Stimulated activated CD8-positive, alpha-beta memory T cell treated with anti-CD3 and anti-CD28 coated beads, Interleukin-15, amount 100 ng/mL, for 48 hours (primary cell): ENCODE measurements at places on chromosomes 3 and 15.

- DNase-seq = no peak
Observed at GRCh38 chr3:100454677-100455076, 37.7 kb upstream of the TMEM45A start.

DNA sequence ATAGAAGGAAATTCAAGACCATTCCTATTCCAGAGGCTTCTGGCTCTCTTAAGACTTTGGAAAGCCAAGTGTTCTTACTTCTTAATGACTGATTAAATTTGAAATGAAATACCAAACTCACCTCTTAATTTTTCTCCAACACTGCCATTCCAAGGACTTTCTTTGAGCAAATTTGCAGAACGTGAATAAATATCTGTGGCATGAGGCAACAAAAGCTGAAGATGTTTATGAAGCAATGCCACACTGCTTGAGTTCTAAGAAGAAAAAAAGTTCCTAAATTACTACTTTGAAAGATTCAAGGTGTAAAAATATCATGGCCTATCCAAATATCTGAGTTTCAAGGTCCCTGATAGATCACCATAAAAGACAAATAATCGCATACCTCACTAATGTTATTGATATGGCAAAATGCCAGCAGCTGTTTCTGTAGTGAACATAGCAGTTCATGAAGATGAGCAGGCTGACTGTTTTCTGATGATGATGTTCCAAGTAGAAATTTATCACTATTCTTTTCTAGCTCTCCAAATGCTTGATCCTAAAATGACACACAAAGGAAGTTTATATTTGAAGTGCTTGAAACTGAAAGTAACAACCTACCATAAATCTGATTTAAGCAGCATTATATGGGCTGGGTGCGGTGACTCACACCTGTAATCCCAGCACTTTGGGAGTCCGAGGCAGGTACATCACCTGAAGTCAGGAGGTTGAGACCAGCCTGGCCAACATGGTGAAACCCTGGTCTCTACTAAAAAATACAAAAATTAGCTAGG lies 104.4 kb downstream of the HERC1 start:
- no peak for DNase-seq

DNA sequence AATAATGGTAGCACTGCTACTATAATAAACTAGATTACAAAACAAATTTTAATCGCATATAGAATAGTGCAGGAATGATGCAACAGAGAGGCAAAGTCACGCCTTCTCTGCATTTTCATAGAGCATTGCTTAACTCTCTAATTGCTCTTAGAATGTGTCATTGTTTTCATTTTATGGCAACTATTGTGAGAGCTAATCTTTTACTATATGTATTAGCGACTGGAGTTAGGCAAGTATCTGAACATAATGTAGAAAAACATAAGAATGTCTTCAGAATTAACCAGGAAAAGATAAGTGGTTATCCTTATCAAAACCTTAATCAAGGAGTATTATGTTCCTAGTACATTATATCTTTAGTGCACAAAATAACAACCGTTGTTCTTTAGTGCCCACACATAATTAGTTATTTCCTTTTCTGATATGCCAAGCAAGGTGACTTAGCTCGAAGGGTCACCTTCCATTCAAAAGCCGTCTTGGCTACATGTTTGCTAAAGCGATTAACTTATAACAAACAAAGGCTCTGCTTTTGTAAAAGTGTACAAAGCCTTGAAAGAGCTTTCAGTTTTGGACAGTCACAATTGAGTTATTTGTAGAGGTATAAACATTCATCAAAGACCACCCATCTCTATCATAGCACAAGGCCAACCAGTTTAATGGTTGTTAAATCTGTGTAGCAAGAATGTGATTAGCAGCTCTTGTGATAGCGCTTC lies 1328.9 kb downstream of the ROBO2 start:
- no peak for DNase-seq

- no peak for DNase-seq
Observed at GRCh38 chr3:188083011-188083410, 70.9 kb upstream of the LPP start.

DNA sequence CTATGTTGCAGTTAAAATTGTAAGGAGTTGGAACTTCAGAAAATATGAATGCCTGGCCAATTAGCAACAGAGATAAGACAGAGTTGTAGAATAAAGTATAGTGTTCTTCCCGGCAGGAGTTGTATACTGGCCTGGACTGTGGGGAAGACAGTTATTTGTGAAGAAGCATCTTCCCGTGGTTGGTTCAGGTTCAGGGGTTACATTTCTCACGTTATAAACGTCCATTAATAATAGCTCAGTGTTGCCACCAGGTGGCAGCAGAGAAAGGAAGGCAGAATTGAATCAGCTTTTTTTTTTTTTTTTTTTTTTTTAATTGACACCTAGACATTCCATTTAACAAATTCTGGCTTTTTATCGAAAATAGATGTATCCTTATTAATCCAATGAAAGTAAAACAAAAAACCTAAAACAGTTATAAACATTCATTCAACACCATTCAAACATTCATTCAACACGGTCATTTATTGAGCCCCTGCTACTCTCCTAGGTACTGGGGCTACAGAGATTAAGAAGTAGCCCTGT lies 66.4 kb upstream of the NR2E3 start:
- DNase-seq = no peak

GRCh38 chr15:26355472-26356074 lies 417.3 kb downstream of the GABRB3 start:
- no peak for DNase-seq

GRCh38 chr3:57731311-57731710 lies 24.8 kb upstream of the SLMAP start:
- no peak for DNase-seq

- no peak for DNase-seq
Observed at GRCh38 chr15:45363801-45364200, 14.5 kb downstream of the GATM start.

DNA sequence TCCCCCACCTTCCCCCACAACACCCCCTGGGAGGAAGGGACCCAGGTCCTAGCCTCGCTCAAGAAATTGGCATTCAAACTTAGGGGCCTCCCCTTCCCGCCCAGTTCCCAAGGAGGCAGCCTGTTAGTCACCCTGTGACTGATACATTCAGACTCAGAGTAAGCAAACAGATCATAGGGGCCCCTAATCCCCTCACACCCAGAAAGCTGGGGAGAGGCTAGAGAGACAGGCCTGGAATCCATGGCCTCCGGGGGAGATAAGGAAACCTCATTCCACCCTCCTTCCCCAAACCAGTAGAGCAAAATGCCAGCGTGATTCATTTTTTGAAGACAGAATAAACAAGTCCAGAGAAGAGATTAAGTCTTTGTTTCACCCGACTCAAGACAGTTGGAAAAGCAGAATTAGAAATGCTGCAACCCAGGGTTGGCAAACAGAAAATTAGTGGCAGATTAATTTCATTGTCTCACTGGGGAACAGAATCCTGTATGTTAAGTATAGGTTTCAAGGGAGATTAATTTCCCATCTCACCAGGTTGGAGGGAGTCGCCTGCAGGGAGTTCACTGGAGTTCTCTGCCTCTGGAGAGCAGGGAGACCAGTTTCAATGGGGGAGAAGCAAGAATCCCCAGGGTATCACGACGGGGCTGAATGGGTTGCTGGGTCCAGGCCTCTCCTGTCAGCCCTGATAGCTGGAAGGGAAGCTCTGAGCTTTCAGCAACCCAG lies 268.3 kb downstream of the UACA start:
- DNase-seq = peak; percentile 50

- DNase-seq = no peak
Observed at GRCh38 chr3:181839039-181839915, 127.6 kb downstream of the SOX2 start.

- no peak for DNase-seq
Observed at GRCh38 chr15:92332125-92332899, 61.4 kb upstream of the ST8SIA2 start.

DNA sequence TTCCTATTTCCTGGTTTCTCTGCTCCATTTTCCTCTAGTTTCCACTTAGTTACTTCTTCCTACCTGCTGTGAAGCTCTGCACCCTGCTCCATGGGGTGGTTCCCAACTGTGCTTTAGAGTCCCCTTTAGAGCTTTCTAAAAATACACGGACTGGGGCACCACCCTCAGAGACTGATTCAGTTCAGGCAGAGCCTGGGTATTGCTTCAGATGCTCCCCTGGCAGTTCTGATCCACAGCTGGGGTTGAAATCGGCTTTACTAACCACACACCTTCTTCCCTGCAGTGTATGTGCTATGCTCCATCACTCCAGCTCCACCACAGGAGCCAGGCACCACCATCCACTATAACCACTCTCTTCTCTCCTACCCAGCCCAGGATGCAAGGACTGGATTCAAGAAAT lies 12.6 kb downstream of the ANP32A start:
- no peak for DNase-seq

DNA sequence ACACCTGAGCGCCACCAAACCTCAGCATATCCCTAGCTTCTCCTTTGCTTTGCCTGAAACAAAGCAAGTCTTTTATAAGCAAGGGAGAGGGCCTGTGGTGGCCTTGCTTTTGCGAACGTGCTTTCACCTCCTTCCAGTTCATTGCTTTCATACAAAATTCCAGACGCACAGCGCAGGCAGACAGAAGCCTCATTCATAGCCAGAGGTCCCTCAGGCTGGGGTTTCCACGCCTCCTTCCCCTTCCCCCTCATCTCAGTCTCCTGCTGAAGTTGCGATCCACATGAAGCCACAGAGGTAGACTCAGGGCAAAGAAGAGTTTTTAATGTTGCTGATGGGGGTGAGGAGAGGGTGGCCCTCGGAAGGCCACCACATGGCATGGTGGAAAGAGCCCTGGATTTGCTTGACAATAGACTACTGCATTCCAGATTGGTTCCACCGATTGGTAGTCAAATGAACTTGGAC lies 59.4 kb upstream of the FLNB start:
- DNase-seq = no peak

DNA sequence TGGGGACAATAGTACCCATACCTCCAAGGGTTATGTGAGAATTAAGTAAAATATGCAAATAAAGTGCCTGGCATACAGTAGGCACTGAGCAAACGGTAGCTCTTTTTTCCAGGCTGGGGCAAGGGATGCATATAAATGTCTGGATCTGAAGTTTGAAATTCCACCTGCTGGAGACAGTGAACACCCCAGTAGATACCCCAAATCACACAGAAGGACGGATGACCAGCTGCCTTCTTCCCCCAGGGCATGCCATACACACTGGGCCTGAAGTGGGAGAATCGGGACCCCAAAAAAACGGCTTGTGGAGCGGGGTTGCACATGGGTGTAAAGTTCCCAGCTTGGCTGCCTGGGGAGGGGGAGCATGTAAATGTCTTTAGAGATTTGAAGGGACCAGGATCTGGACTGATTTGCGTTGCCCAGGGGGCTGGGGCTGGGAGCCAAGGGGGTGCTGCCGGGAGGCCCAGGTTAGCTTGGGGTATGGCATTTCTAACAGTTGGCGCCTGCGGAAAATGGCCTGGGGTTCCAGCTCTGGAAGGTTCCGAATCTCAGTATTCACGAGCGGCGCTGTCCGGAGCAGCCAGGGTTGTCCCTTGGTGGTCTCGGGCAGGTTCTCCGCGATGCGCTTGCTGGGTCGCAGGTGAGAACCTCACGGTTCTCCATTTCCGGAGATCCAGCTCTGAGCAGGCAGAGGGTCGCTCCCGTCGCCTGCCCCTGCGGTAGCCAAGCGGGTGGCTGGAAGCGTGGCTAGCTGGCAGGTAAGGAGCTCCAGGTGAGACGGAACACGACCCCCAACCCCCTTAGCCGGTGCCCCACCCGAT lies 42.6 kb upstream of the POLG start:
- no peak for DNase-seq

DNA sequence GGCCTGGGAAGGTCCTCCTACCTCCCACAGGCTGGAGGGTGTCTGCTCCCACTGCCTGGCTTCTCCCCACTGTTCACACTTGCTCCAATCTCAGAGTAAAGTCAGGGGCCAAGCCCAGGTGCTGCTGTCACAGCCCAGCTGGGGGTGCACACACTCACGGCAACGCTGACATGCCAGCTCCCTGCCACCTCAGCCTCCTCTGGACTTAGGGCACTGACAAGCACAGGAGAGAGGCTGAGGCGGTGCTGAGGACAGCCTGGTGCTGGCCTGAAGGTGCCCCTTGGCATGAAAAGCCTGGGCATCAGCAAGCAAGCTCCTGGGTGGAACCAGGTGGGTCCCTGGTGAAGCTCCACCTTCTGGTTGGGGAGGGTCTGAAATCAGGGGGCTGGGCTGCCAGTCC lies 53.0 kb downstream of the LSAMP start:
- DNase-seq = no peak

DNA sequence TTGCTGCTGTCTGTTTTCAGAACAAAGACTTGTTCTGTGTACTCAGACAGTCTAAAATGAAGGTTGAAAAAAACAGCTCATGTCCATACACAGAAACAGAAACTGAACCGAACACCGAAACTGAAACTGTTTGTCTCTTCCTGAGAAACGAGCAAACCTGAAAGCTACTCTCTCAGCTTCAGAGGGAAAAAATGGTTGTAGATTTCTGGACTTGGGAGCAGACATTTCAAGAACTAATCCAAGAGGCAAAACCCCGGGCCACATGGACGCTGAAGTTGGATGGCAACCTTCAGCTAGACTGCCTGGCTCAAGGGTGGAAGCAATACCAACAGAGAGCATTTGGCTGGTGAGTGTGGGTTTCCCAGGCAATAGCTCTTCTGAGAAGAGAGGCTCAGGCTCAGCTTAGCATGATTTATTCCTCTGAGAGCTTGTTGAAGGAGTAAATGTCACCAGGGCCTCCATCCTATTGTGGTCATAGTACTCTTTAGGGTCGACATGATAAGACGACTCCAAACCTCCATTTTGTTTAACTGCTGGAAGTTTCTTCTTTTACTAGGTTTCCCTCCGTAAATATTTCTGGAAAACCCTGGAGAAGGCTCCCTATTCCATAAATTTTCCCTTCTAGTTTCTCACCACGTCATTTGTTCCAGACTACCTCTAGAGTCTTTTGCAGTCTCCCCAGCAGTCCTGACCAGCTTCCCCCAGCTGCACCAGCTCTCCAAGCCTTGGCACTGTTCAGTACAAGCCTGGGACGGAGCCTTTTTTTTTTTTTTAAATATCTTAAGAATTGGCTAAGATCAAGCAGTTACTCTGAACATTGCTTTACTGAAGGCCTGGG lies at the start of gene RTP4:
RTP4 (plus strand) TSS at position 135 of the 838 bp plus-strand sequence; CDS start at position 192, 57 bp downstream.
- DNase-seq = peak; percentile 14

GRCh38 chr3:156024904-156025533 lies 95.4 kb upstream of the KCNAB1 start:
- no peak for DNase-seq

- no peak for DNase-seq
Observed at GRCh38 chr15:25170113-25170731, 215.4 kb downstream of the SNRPN start.

- DNase-seq = no peak
Observed at GRCh38 chr3:86978111-86978551, 12.8 kb downstream of the VGLL3 start.

DNA sequence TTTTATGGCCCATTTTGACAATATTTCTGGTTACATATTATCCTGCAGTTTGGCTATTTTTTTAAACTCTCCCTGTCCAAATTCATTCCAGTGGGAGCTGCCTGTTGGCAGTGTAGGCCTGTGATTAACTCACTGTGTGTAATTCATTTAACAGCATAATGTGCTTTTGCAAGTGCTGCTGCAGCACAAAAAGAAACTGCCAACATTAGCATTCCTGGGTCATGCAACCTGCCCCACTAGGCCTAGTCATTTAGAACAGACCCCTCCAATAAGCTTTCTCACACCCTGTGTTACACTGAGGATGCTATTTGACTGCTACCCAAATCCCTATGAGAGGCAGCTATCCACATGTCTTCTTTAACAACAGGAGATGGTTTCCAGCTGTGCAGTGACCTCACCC lies 251.2 kb upstream of the UBE2E2 start:
- no peak for DNase-seq
